ENCODE measurements at places on chromosomes 1 and 21. TPM values are rescaled to one million over a fixed set of nuclear protein-coding genes. Genes with fewer than 3 reads are reported as not detected.
A peak's percentile ranks its signal among the peaks of the same experiment; 100 is the strongest.

DNA sequence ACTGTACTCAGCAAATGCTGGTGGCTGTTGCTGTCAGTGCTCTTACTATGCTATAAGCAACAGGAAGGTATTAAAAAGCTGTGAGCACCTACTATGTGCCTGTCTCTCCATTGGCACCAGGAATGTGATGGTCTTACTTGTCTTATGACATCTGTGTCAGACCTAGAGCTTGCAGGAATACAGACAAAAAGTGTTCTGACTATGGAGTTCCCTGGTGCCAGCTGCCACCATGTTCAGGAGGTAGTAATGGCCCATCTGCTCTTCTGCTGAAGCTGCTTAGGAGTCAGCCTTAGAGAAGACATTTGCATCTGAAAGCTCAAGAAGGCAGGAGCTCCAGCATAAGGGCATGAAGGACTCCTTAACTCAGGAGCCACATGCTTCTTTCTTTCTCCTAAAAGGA lies 52.3 kb downstream of the MAB21L3 start:
- DNase-seq = no peak

GRCh38 chr1:229907884-229908638 lies 159.0 kb upstream of the GALNT2 start:
- no peak for DNase-seq

DNA sequence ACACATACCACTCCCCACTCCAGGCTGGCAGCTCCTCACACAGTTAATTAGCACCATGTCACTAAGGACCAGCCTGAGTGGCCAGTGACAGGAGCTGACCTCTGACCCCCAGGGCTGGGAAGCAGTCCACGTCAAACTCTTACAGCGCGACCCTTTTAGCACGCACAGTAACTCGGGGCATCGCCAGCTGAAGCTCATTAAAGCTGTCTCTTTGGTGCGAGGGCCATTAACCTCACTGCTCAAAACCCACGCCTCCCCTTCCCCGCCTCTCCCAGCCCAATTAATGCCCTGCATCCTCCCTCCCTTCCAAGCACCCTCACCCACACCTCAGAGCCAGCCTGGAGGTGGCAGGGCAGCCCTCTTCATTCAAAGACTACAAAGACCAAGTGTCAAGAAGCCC lies 31.7 kb downstream of the DMAP1 start:
- no peak for DNase-seq

DNA sequence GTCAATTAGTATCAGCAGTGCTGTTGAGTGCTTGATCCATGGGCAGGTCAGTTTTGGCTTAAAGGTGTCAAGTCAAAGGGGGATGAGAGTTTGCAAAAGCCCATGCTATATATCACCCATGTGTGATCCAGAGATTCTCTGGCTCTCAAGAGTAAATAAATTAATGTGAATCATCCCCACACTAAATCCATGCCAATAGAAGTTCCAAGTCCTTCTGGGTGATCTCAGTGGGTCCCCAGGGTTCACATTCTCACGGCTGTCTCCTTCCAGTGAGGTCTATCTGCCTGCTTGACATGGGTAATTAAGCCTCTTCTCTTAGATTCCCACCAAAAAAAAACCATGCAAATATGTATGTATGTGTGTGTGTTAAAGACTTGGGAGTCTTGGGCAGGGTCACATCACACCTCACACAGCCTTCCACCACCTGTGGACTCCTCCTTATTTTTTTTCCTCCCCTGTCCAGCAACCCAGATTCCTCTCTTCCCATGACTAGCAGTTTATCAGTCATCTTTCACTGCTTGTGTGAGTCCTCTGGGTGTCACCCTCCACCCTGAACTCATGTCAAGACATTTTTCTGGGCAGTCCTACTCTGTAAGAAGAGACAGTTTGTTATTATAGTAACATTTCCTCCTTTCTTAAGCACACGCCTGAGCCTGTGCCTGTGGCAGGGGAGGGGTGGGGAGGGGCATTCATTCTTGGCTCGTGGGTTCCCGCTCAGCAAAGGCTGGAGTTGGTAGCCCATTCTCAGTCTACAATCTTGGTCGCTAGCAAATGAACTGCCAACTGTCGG lies 14.3 kb upstream of the S100A11 start:
- no peak for DNase-seq

DNA sequence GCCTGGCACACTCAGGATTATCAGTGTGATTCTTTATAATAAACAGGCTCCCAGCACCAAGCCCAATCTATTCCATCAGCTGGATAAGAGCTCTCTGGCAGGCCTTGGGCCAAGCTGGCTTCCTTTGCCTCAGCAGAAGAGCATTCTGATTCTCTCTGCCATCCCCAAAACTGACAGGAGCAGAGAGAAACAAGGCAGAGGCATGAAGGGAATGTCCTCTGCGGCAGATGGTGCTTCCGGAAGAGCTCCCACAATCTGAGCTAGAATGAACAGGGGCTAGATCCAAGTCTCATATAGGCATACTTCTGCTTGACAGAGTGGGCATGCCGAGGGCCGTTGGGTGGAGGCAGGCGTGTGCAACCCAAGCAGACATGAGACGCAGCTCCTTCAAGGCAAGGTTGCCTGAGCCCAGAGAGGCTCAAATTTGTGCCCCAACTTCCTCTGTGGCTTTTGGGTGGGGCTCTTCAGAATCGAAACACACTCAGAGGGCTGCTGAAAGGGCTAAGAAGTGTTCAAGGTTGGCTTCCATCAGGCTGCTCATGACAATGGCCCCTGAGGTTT lies 4.0 kb downstream of the CAPN2 start:
- DNase-seq = no peak

DNA sequence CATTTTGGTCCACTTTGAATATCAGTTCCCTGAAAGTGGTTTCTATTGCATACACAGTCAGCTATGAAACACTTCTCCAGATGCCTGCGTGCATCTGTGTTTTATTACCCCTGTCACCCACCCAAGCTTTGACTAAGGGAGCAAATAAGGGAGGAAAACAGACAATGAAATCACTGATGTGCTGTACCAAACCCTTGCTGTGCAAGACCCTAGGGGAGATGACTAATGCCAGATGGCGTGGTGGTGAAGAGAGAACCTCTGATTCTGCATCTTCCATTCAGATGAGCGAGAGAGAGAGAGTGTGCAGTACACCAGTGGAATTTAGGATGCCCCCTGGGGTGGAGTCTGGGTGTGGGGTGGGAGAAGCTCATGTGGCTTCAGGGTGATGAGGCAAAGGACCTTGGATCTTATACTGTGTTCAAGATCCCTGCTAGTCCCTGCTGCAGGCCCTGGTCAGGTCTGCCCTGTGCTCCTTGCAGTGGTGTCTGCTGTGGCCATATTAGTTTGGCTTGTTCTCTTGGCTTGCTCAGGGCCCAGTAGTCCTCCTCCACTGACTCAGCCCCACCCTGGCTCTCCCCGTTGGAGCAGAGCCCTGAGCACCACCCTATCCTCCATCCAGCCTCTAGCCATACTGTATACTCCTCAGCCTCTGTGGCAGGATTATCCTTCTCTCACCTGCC lies 18.5 kb downstream of the CLCA1 start:
- no peak for DNase-seq

DNA sequence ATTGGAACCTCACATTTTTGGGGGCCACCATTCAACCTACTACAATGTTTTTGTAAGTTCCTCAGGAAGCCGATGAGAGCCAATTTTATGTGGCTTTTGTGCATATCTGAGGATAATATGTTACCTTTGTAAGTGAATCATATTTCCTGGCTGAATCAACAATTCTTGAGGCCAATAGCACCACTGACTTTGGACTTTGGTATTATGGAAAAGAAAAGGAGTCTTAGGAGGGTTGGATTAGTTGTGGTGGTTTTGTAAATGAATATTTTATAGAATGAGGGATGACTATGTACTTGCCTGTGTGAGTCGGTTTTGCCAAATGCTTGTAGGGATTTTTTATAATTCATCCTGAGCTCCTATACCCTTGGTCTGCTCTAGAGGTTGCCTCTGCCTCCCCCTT lies 181.5 kb upstream of the HMGB4 start:
- DNase-seq = no peak

DNA sequence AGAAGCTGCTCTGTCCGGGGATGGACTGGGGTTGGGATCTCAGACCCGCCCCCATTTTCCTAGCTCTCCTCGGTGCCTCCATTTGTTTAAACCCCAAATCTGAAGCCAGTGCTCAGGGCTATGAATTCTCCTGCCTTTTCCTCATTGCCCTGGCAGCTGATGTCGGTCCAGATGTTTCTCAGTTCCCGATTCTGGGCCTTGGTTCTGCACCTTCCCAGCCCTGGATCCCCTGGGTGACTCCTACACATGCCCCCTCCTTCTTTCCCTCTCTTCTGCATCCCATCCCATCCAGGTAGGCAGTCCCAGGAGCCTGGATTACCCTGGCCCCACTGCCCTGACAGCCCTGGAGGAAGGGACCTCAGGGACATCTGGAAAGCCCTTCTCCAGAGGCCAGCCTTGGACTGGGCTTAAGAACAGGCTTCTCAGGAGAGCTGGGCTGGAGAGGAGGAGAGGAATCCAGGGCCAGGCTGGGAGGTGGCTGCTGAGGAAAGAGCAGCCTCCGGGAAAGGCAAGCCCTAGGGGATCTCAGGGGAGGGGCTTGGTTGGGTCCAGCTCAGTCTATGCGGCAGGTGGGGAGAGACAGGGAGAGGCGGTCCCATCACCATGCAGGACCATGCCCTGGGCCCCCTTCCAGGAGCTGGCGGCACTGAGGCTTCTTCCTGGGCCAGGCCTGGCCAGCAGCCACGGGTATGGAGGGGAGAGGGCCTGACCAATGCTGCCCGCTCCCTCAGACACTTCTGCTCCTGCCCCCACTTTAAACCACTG lies 6.8 kb upstream of the EPS8L3 start:
- no peak for DNase-seq

DNA sequence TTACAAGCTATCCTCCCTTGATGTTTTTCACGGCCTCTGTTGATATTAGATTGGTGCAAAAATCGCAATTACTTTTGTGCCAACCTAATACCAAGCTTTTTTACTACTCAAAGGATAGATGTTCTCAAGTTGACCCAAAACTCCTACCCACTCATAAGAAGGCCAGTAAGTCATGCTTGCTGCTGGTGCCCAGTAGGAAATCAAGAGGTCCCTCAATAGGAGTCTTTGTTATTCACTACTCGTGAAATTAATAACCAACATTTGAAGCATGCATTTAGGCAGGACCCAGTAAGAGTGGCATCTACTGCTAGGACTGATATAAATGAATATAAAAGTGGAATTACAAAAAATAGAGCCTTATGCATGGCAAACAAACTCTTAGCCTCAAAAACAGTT lies 52.6 kb downstream of the APP start:
- no peak for DNase-seq

DNA sequence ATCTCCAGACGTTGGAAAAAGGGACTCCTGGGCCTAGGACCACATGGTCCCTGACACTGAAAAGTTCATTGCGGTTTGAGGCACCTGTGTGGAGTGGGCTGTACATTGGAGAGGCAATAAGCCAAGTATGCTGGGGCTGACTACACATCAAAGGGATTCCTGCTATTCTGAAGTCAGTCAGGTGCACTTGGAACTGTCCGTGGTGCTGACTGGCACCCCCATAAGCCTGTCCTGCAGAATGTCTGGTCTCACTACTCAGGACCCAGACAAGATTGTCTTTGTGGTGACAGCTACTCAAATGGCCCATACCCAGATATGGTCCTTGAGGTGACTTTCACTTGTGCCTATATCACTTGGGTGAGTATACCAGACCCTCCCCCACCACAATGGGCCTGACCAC lies 150.6 kb downstream of the RWDD3 start:
- peak; percentile 21 for DNase-seq

- DNase-seq = no peak
Measured at GRCh38 chr1:204714861-204715511, 29.4 kb upstream of the LRRN2 start.

DNA sequence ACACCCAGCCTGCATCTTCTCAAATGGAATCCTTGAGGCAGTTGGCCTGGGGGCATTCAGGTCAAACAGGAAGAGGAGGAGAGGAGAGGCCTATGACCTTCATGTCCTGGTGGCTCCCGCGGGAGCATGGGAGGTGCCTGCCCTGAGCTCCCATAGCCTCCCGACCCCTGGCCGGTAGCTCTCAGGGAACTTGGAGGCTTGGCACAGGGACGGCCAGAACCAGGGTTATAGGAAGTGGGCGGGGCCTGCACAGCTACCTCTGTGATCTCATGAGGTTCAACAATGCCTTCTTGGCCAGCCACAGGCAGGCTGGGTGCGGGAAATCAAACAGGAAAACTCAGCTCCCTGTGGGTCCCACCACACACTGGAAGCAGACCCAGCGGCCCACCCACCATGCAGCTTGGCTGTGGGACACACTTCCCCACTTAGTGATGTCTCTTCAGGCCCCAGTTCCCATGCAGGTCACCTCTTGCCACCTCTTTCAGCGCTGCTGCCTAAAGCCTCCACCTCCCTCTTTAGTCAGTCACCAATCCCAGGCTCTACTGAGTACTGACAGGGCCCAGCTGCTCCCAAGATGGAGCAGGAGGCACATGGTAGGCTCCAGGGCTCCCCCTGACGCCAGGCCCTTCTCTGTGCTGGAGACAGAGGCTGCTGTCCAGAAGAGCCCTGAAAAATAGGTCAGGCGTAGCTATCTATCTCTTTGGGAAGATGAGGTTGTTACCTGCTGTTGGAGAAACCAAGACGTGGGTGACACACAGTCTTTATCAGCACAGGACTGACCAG lies at the start of gene SLFNL1:
Gene SLFNL1 (minus strand): TSS at position 200 of the 783 bp plus-strand sequence. CDS start 1,065 bp downstream, outside the sequence.
- peak; percentile 63 for DNase-seq

GRCh38 chr1:95534985-95535384 lies 301.0 kb downstream of the RWDD3 start:
- no peak for DNase-seq

FCRL1 gene
- not detected for total RNA-seq

TRIM67 gene
- not detected for total RNA-seq

SMPDL3B gene
- total RNA-seq = 0.68 TPM

CD244 gene
- 0.14 TPM for total RNA-seq

DMRTA2 gene
- not detected for total RNA-seq

CTPS1 gene
- 21.3 TPM for total RNA-seq

SLC44A3 gene
- 3.0 TPM for total RNA-seq

PIGM gene
- 3.5 TPM for total RNA-seq

CD101 gene
- total RNA-seq = 0.17 TPM

RAB3B gene
- 1.0 TPM for total RNA-seq
